ENCODE measurements at places on chromosomes 1 and 21. TPM values are rescaled to one million over a fixed set of nuclear protein-coding genes. Genes with fewer than 3 reads are reported as not detected.

FBXO42 gene
- total RNA-seq, result 22.2 TPM

SELENBP1 gene
- total RNA-seq, result 18.1 TPM

F13B gene
- not detected for total RNA-seq

FCER1A gene
- total RNA-seq, result not detected

CORT gene
- total RNA-seq, result 0.98 TPM

PGLYRP4 gene
- total RNA-seq, result not detected

DAB1 gene
- under 0.01 TPM for total RNA-seq

RHCE gene
- total RNA-seq, result 0.38 TPM

CXADR gene
- total RNA-seq, result 5.9 TPM

MIA3 gene
- 32.1 TPM for total RNA-seq

TESK2 gene
- 1.6 TPM for total RNA-seq

IGSF9 gene
- 0.16 TPM for total RNA-seq

YRDC gene
- total RNA-seq, result 23.3 TPM
